ENCODE measurements at places on chromosomes 3 and 15.

DNA sequence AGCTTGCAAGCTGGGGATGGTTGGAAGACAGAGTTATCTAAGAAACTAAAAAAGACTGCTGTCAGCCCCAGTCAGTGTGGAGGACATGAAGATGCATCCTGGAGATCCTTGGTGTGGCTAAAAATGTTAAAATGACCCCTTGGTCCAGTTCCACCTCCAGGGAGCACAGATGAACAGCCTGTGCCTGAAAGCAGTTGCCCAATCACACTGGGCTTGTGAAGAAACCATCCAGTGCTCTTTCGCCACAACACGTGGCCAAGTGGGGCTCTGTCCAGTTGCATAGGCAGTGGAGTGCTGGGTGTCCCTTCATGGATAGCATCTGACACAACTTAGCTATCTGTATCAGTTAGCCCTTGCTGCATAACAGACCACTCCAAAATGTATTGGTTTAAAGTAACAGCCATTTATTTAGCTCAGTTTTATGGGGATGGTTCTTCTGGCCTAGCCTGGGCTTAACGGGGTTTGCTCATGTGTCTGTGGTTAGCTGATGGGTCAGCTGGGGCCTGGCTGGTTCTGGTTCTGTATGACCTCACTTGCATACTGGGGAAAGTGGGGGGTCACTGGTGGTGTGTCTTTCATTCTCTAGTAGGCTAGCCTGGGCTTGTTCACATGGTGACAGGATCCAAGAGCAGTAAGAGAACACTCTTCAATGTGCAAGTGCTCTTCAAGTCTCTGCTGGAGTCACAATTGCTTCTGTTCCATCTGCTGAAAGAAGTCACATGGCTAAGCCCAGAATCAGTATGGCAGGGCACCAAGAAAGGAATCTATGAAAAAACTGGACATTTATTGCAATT, 226.2 kb downstream of the PDCD6IP start:
- DNase-seq = no peak

GRCh38 chr3:114052216-114052615, 4.1 kb downstream of the CCDC191 start:
- DNase-seq = no peak

- no peak for DNase-seq
Measured at GRCh38 chr3:185717627-185718402, 107.0 kb downstream of the IGF2BP2 start.

- DNase-seq = no peak
Measured at GRCh38 chr3:195907934-195908693, at the start of gene TNK2. TSS of gene TNK2 (minus strand) at chr3:195908551. CDS start at chr3:195888588, 19,963 bp downstream.

- no peak for DNase-seq
Measured at GRCh38 chr3:60758171-60758570, 493.1 kb downstream of the FHIT start.

DNA sequence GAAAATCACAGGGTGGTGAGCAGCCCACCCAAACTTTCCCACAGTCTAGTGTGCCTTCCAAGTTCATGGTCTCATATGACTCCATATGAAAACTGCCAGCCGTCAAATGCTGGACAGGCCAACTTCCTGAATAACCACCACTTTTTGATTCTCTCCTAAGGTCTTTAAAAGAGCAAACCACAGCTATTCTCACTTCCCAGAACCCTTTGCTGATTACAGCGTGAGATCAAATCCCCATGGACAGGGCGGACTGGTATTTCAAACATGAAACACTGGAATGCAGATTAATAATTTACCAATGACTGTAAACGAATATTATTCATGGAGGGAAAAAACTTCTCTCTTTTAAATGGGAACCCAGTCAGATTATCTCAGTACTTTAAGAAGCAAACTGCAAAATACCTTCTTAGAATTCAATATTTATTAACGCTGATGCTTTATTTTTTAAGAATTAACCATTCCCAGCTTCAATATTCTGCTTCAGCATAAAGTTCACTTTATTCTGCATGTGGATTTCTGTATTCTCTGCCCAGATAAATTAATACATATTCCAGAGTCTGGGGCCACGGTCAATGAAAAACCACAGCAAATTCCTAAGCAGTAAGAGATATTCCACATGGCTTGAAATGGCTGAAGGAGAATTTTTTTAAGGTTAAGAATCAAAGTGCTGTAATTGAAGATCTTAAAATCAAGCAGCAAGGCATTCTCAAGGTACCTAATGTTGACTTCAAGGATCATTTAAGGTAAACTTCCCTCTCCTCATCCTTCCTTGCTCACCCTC, 42.9 kb downstream of the MYO1E start:
- DNase-seq = no peak

DNA sequence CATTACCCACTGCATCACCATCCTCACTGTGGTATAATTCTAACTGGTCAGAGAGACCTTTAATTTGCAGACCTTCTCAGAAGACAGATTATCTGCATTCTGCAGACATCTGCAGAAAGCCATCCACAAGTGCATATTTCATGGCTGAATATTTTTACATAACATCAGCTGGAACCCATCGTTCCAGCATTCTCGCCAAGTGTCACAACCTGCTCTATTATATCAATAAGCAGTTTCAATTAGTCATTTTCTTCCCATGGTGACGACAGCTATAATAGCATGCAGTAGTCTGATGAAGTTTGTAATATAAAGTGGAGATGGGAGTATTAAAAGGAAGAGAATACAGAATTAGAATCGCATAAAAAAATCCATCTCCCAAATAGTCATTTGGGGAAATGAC, 334.7 kb downstream of the FHIT start:
- no peak for DNase-seq

- DNase-seq = no peak
Measured at GRCh38 chr15:45458746-45459403, 63.7 kb downstream of the SLC30A4 start.

DNA sequence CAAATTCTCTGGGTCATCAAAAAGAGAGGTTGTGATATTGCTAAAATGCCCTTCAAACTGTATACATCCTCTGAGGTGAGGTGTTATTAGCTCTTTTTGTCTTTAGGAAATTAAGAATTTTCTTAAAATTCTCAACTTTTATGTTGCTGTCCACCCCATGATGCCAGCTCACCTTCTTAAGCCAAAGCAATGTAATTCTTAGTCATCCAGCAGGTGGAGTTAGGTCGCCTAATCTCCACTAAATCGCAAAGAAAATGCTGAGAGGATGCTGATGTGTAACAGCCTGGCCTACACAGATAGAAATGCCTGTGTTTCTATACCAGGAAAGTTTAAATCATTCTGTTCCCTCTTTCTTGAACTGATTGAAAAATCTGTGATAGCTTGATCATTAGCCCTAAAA, 770.2 kb upstream of the ALCAM start:
- DNase-seq = no peak

DNA sequence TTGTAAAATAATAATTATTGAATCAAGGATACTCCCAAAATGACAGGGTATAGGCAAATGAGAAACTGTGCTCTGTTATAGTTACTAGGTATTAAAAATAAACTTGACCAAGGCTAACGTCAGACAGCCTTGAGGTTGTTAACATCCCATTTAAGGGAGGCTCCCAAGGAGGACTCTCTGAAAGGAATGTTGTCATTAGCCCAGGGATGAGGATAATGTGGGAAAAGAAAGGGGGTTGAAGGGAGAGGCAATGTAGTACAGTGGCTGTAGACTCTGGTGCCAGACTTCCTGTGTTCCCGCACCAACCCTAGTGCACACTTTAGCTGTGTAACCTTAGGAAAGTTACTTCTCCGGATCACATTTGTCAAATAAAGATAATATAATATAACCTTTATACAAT, 47.0 kb upstream of the RARB start:
- DNase-seq = no peak

GRCh38 chr3:102060814-102061213, 211.5 kb downstream of the NFKBIZ start:
- no peak for DNase-seq

DNA sequence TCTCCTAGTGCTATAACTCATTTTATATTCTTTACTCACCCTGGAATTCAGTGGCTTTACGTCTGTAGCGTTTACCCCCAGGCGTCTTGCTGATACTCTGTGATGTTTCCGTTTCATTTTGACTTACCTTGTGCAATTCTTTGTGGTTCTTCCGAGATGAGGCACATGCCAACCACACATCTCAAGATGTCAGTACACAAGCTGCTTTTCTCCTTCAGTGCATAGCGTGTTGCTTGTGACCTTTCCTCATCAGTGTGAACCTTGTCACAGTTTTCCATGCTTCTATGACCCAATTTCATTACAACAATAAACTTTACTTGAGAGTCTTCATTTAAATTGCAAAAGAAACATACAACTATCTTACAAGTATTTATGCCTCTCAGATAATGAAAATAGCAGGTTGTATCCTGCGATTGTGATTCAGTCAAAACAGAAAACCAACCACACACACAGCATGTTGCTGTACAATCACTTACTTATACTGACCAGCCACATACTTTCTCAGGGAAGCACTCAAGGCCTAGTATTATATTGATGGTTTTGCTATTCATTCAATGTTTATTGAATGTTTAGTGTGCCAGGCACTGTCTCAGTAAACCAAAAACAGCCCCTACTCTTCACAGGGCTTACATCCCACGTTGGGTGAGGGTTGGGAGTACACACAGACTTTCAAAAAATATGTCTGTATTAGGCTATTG, 4.6 kb upstream of the TBL1XR1 start:
- DNase-seq = no peak

GRCh38 chr3:189118896-189119295, 52.9 kb upstream of the TPRG1 start:
- no peak for DNase-seq

DNA sequence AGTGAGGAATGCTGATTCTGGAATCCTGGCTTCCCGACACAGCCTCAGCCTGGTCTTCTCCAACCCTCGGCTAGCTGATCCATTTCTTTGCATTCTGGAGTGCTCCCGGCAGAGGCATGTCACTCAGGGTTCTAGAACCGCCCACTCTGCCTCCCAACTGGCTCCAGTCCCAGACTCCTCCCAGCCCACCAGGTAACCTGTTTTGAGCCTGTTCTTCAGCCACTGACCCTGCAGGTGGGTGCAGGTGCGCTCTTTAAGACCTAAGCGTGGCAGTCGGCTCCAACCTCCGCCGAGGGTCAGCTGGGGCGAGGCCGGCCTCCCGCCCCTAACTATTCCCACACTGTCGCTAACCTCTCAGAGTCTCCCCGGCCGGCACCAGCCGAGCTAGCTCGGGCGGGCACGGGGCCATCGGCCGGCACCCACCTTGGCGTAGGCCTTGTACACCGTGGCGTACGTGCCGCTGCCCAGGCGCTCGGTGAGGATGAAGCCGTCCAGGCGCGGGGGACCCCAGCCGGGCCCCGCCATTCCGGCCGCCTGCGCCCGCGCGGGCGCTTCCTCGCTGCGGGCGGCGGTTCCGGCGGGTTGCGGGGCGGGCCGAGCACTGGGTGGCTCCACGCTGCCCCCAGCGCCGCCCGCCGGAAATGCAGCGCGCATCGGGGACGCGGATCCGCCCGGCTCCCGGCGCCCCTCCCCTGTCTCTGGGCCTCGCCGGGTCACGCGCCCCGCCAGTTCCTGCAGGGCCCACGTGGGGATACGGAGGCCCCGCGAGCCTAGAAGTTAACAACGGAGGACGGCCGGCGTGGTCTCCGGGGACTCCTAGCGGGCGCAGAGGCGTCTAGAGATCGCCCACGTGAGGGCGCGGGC, at the start of gene ULK3:
ULK3 (minus strand) TSS at position 576 of the 864 bp plus-strand sequence; CDS start at position 525, 51 bp downstream.
- DNase-seq = peak; percentile 95

- DNase-seq = no peak
Measured at GRCh38 chr3:35737934-35738706, 98.8 kb downstream of the ARPP21 start.

DNA sequence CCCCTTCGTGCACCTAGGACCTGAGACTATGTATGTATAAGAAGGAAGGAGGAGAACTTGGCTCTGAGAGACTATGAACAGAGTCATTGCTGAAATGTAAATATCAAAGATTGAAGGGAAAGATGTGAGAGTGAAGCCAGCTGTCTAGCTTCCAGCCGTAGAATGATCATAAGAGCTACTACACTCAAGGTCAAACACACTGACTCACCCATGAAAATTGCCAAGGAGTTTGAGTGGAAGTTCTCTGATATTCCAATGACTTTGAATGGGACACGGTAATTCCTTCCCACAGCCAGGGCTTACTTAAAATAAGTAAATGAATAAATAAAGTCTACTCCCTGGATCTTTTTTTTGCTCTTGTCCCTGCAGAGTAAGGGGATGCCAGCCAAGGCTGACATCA, 398.9 kb upstream of the TPRG1 start:
- DNase-seq = no peak

GRCh38 chr3:56288258-56288657, 180.0 kb downstream of the ERC2 start:
- no peak for DNase-seq

DNA sequence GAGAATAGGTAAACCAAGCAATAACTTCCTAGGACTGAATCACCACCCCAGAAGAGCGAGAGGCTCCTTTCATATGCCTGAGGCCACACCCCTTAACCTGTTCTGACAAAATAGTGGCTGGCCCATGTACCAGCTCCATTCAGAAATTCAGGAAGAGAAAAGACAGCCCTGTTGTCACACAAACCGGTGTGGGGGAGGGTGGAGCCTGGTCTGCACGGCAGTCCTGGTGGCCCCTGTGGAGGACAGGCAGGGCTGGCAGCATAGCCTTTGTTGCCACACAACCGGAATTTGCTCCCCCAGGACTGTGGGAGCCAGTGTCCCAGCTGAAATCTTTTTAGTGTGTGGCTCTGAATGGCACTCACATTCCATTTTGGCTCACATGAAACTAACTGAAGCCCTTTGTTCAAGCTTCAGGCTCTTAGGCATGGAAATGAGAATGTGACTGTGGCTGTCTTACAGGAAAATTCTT, 23.8 kb downstream of the RLBP1 start:
- DNase-seq = no peak

DNA sequence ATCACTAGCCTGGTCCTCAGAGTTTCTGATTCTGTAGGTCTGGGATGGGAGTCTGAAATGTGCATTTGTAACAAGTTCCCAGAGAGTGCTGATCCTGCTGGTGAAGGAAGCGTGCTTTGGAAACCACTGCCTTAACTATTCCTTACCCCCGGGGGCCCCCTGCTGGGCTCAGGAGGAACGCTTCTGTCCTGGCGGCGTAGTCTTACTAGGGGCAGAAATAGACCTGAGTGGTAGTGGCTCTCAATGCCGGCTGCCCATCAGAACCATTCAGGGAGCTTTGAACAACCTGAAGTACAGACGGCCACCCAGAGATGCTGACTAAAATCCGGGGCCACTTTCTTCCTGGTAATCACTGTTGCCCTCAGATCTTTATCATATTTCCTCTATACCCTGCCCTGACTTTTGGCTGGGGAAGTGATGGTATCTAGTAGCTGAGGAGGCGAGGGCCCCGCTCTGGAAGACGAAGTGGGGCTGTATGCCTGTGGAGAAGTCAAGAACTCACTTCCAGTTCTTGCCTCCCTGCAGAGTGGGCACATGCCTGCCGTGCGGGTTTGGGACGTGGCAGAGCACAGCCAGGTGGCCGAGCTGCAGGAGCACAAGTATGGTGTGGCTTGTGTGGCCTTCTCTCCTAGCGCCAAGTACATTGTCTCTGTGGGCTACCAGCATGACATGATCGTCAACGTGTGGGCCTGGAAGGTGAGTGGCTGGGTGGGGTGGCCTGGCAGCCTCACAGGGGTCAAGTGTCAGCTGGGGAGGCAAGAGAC, 16.3 kb upstream of the JMJD7 start:
- DNase-seq = no peak

GRCh38 chr3:44920081-44920480, 45.7 kb downstream of the TGM4 start:
- no peak for DNase-seq

Data from type B pancreatic cell (in vitro differentiated cells).